ENCODE measurements at places on chromosomes 16 and 17.

- no peak for DNase-seq
Observed at GRCh38 chr16:58024486-58025350, 836 bp upstream of the MMP15 start.

DNA sequence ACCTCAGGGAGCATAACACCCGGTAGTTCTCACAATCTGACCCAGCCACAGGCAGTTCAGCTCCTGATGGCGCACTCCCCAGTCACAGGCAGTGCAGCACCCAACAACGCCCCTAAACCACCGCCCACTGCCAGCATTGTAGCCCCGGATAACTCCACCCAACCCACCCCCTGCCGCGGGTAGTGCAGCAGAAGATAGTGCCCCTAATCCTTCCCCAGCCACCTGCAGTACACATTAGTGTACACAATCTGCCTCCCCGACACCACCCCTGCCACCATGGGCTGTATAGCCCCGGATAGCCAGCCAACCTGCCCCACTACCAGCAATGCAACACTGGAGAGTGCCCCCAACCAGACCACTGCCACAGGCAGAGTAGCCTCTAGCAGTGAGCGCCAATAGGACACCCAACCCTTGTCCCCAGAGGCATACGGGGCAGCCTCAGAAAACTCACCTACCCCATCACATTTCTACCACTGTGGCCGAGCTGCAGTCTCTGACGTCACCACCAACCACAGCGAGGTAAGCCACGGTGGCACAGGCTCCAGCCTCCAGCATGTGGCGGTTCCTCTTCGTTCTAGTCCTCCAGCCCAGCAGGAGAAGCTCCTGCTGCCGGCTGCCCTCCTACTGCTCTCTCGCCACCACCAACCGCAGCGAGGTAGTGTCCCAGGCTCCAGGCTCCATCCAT is 877.3 kb downstream of the KCNJ18 start:
- no peak for DNase-seq

DNA sequence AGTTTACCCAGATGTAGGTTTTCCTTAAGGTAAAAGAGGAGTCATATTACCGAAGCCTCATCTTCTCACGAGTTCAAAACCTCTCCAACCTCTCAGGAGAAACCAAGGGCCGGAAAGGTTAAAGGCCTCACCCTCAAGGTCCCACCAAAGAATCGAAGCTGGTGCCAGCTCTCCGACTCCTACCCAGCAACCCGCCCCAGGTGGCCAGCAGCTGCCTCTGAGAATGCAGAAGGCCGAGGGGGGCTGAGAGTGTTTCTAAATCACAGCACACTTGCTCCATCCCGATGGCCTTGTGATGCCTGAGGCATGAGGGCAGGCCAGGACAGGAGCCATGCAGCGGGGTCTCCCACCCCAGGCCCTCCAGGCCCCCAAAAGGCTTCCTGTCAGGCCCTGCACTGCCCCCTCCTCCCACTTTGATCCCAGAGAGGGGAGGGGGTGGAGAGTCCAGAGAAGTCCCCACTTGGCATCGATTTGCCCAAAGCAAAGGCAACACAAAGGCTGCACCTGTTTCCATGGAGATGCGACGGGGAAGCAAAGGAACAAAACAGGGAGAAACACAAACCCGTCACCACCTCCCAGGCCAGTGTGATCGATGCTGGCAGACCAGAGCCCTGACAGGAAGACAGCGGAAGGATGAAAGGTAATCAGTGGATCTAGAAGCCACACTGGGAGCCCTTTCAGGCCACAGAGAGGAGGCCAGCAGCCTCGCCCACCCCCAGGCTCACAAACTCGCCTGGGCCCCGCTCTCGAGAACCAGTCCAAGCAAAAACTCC is 39.0 kb downstream of the CUEDC1 start:
- DNase-seq, result no peak

DNA sequence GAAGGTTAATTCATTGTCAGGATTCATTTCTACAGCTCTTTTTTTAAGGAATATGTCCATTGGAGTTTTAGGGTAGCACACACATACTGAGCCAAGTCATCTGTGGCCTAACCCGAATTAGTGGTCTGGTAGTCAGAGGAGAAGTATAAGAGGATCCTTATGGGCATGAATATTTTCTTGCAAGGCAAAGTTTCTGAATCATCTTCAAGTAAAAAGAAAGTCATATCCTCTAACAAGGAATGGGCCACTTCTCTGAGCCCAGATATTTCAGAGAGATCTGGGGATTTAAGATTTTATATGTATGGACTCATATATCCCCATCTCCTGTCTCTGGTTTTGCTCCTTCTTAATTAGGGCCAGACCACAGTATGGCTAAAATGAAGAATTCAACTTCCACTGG is 99.2 kb upstream of the CDH8 start:
- DNase-seq, result no peak

DNA sequence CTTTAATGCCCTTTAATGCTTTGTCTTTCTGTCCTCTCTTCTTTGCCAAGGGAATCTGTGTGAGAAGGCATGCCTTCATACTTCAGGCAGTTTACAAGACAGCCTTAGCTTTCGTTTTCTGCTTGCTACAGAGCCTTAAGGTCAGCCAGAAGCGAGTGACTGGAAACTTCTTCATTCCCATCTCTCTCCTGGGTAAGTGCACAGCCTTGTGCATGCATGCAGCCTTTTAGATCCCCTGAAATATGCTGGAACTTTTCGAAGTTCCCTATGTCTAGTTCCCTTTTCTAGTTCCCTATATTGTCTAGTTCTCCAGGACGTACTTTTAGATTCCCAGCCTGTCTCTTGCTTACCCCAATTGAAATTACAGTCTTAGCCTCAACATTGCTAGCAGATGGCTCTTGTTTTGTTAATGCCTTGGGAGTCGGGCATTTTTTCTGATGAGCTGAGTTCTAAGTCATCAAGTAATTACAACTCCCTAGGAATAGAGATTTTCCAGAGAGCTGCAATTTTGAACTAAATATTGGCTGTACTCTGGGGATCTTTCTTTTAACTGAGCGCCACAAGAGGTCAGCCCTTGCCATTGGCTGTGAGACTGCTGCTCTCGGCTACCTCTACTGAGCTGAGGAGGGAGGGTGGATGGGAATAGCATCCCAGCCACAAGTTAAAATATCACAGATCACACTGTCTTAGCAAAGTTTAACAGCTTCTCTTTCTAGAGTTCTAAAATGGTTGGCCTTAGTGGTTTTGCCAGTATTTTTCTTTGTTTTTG is 22.7 kb upstream of the PPM1D start:
- DNase-seq, result no peak

- DNase-seq, result no peak
Observed at GRCh38 chr17:1861391-1862010, 31.7 kb downstream of the RPA1 start.

DNA sequence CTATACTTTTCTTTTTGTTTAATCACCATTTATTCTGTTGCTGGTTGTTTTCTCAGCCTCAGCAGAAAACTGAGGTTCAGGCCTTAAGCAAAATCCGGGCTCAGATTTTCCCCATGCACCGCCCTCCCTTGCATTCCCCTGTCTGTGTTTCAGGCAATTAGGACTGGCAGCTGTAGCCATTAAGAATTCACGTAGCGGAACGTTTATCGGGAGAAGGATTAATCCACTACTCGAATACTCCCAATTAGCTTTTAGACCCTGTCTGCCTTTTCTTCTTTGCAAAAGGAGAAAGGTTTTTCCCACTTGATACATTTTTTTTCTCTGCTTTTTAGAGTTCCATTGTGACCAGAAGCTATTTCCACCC is 173.1 kb downstream of the RPTOR start:
- peak; percentile 51 for DNase-seq

DNA sequence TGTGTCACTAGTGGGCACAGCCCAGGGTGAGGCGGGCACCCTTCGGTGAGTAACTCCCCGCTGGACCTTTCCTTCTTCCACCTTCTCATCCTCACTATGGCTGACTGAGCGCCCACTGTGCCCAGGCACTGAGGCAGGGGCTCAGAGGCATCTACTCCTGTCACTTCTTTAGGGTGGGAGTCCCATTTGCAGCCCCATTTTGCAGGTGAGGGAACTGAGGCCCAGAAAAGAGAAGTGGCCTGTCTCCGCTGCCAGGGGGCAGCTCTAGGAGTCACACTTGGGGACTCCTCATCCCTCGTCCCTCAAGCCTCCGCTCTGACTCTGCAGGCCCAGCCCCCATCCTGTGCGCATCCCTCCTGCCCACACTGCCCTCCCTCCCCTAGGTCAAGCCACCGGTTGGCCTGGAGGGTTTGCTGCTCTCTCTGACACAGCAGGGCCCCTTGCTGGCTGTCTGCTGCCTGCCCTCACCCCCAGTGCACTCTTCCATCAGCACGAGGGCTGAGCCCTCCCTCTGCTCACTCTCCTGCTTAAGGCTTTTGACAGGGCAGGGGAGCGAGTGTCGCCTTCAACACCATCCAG is 62.4 kb downstream of the CNGB1 start:
- DNase-seq, result no peak

GRCh38 chr17:30921544-30922196 is at the start of gene ADAP2:
TSS of gene ADAP2 (plus strand) at chr17:30921945. CDS start at chr17:30922015, 70 bp downstream.
- DNase-seq, result no peak

DNA sequence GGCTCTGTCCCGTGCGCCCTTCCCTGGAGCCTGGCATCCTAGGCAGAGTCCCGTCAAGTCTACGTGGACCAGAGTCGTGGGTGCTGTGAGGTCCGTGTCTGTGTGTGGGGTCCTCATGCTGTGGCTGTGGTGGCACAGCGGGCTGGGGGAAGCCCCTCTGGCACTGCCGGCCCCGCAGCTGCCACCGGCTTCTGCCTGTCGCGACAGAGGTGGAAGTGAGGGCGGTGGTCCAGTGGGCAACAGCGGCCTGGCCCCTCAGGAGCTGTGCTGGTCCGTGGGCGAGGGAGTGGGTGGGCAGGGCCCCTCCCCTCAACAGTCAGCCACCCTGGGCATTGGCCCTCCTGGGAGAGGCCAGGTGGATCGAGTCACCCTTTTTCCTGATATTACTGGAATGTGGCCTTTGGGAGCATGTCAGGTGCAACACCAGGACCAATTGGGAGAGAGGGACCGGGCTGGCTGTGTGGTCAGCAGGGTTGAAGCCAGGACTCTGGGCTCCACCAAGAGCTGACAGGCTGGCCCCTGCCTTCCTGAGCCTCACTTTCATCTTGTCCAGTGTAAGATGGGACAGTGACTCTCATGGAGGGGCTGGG is 11.9 kb downstream of the BAIAP2 start:
- no peak for DNase-seq

DNA sequence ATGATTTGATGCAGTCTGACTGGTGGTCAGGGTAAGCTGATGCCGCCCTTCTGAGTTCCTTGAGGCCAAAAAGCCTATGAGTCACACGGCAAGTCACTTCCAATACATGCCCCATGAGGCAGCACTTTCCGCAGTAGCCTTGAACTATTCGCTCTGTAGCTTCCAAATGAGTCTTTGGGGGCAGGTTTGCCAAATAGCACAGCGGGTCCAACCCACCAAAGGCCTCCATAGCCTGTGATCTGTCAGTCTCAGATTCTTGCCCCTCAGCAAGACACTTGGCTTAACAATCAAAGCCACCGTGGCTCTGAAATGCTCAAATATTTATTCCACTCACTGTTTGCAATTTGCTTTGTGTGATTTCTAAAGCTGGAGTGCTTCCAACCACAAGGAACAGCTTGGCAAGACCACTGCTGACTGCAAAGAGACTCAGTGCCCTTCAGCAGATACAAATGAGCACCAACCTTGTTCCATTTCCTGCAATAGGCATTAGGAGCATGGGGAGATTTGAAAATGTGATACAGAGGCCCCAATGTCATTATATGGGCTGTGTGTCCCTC is 45.4 kb downstream of the CLEC19A start:
- DNase-seq, result no peak

GRCh38 chr17:4072487-4073157 is 70.2 kb downstream of the ZZEF1 start:
- no peak for DNase-seq

GRCh38 chr17:80737106-80738019 is 192.7 kb downstream of the RPTOR start:
- no peak for DNase-seq

DNA sequence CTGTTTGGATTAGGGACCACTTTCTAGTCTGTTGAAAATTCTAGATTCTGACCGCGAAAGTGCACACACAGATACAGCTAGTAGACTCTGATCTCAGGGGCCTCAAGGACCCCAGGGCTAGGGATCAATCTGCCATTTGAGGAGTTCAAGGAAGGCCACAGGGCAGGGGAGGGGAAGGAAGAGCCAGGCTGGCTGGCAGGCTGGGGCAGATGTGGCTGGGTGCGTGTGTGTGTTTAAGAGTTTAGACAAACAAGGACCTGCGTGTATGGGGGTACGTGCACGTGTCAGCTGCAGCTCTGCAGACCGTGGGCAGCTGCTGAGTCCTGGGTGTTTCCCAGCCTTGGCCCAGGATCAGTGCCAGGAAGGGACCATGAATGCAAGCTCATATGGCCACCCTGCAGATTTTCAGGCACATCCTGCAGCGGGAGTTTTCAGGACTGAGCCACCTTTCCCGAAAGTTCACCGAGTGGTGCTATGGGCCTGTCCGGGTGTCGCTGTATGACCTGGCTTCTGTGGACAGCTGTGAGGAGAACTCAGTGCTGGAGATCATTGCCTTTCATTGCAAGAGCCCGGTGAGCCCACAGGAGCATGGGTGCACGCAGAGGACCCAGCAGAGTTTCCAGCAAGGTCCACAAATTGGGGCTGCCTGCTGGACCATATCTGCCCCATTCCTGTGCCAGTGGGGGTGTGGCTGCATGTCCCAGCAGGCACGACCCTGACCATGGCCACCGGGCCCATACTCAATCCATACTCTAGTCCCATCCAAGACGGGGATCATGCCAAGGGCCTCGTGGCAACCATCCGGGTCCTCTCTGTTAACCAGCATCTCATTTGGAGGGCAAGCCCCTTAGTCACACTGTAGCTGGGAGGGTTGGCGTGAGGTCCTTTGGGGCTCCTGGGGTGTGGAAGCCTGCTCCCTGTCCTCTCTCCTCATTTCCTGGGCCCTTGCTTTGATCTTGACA is 10.6 kb downstream of the TRPV2 start:
- no peak for DNase-seq

GRCh38 chr17:75238684-75239191 is 22.7 kb downstream of the GGA3 start:
- no peak for DNase-seq

GRCh38 chr16:11328172-11329070 is 16.8 kb upstream of the RMI2 start:
- no peak for DNase-seq

GRCh38 chr17:40224718-40225550 is 5.8 kb downstream of the WIPF2 start:
- DNase-seq, result no peak

DNA sequence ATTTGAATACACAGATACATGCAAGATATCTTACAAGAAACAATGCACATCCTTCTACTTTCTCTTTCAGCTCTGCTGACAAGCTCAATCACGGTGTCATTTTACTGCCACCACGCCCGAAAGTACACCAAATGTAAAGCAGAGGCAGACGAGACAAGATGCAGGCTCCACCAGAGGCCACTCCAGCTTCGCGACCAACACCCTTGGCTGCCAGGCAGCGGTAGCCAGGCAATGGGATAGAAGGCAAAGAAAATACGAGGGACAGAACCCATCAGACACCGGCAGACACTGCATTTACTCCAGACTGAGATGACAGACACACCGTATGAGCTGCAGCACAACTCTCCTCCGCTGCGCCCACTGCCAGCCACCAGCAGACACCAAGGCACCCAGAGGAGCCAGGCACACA is 41.0 kb downstream of the USP22 start:
- DNase-seq, result no peak

GRCh38 chr16:68590201-68590994 is 51.3 kb downstream of the ZFP90 start:
- no peak for DNase-seq

- DNase-seq, result no peak
Observed at GRCh38 chr16:4900036-4900435, 36.9 kb downstream of the PPL start.
